ENCODE measurements at places on chromosomes 4 and X. TPM values are rescaled to one million over a fixed set of nuclear protein-coding genes. Genes with fewer than 3 reads are reported as not detected.

PAGE5 gene
- total RNA-seq, result not detected

DNA sequence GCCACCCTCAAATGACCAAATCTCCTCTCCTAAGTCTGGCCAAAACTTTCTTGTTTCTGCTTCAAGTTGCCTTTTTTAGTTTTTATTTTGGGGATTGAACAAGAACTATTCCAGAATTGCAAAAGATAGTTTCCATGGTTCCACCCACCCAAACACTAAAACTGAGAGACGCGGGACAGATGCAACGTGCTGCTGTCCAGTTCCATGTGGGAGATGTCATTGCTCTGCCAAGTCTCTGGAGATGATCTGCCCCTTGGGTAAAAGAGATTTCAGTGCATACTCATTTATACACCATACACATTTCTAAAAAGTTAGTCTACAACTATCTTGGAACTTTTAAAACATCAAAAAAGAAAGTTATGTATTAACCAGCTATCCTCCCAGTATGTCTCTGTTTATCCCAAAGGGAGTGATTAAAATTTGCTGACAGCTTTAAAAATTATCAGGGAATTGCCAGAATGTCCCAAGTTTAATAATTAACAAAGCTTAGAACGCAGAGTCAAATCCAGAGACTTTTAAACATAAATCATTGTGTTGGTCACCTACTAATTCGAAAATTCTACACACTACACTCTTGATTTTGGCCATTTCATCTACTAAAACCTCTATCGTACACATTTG, 3.2 kb downstream of the MAOB start:
- DNase-seq, result no peak

SEPTIN6 gene
- total RNA-seq, result 25.8 TPM

- no peak for DNase-seq
These were observed 144.3 kb downstream of the RTL3 start for GRCh38 chrX:78514852-78515251.

GNRHR gene
- total RNA-seq, result not detected

DNA sequence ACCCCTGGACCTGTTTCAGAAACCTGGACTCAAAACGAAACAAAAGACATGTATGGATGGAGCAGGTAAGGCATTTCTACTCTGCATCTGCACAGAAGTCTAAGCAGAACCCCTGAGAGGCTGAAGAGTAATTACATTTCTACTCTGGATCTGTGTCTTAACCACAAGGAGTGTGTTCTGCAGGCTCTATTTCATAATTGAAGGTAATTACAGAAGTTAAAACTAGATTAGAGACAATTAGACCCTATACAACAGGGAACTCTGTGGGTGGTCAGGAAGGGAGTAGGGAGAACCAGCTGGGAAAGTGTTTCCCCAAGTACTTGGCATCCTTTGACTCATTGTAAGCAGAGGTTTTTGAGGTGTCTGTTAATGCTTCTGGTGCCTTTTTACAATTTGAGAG, 69.8 kb downstream of the IGSF1 start:
- no peak for DNase-seq

Measured in vagina (tissue), 2 donors.